Brain microvascular endothelial cell (primary cell): ENCODE measurements at places on chromosomes 13 and 19.

GRCh38 chr13:44274771-44275205, 98.8 kb upstream of the SERP2 start:
- DNase-seq = no peak

DNA sequence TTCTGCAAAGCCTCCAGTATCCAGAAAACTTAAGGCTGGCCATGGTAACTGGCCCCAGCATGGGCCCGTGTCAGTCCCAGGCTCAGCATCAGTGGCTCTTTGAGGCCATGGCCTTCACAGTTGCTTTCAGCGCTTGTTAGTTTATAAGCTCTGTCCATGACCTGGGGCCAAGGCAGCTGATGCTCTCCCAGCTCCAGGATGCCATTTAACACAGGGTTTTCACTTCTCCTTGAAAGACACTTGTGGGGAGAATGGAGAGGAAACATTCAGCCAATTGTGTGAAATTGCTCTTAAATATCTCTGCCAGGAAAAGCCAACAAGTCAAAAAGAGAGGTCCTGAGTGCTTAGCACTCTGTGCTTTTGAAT, 321.3 kb downstream of the FOXO1 start:
- DNase-seq = no peak

DNA sequence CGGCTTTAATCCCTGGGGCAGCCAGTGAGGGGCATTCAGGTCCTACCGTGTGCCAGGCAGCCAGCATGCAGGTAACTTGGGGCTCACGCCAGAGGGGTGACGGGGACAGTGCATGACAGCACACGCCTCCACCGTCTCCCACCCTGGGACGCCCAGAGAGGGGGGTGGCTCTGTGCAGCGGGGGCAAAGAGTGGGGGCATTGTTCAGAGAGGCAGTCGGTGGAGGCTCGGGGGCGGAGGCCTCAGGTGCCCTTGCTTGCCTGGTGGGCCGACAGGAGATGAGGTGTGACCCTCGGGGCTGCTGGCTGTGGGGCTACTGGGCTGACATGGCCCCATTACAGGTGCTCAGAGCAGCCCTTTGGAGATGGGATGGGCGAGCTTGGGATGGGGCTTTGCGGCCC, 18.4 kb downstream of the PLIN4 start:
- no peak for DNase-seq

DNA sequence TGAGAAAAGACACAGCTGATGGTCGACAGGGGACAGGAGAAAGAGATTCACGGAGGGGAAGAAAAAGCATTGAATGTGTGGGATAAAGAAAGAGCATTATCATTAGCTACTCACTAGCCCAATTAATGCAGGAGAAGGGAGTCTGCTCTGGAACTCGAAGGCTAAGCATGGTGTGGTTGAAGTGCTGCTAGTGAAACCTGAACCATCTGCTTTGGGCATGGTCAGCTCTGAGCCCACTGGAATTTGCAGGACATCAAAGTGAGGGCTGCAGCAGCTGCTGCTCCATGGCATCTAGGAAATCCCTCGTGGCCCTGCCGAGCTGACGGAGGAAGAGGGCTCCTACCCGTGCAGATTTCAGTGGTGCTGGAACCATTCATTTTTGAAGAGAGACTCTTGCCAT, 320.3 kb downstream of the ATP8A2 start:
- DNase-seq = no peak

- DNase-seq = no peak
Measured at GRCh38 chr19:6465006-6465405, 935 bp downstream of the CRB3 start.

DNA sequence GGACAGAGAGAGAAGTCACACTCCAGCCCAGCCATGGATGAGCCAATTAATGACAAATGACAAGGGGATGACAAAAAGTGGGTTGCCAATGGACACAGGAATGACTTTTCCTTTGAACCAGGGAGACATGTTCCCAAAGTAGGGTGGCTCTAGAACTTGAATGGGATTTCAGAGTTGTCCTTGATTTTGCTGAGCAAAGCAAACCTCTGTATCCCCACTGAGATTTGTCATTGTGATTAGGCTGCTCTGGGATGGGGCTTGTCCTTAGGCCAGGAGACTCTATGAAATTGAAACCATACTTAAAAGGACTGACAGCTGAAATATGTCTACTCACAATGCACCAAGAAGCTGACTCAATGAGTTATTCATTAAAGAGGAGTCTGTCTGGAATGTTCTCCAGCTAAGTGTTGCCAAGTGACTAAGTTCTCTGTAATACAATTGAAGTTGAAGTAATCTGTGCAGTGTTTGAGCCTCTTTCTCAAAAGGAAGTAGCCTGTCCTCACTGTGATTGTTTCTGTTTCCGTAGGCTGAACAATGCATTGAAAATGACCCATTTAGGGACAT, 69.0 kb upstream of the PCDH9 start:
- DNase-seq = peak; percentile 78
